ENCODE measurements at places on chromosomes 13 and 19. TPM values are rescaled to one million over a fixed set of nuclear protein-coding genes. Genes with fewer than 3 reads are reported as not detected.

DNA sequence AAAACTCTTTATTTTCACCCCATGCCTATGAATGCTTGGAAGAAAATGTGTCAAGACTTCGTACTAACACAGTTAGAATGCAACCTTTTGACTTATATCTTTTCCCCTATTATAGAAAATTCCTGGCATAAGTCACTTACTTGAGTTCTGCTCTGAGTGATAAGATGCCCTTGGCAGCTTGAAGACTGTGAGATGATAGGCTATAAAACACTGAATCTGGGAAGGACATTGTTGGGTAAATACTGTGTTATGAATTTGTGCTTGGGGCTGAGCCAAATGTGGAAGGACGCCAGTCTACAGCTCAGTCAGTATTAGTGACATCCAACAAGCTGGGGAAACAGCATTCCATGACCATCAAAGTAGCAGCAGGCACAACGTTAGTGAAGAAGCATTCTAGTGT, 368.0 kb upstream of the SGCG start:
- no peak overlapping the region for H3K4me3 ChIP-seq
- H3K27ac ChIP-seq = no peak overlapping the region
- H3K4me1 ChIP-seq = peaks cover 5% of the 10 kb centered on the region

GRCh38 chr19:1925544-1925943, 15.4 kb upstream of the CSNK1G2 start:
- H3K4me1 ChIP-seq = peaks cover 16% of the 10 kb centered on the region
- peaks cover 5% of the 10 kb centered on the region for H3K36me3 ChIP-seq
- DNase-seq = no peak
- H3K27me3 ChIP-seq = no peaks in the 10 kb centered on the region
- H3K4me3 ChIP-seq = no peak overlapping the region
- no peak overlapping the region for H3K27ac ChIP-seq

GRCh38 chr13:94243551-94243950, 235.9 kb downstream of the DCT start:
- no peaks in the 10 kb centered on the region for H3K36me3 ChIP-seq
- no peaks in the 10 kb centered on the region for H3K4me1 ChIP-seq
- no peak overlapping the region for H3K4me3 ChIP-seq
- H3K27me3 ChIP-seq = no peaks in the 10 kb centered on the region
- no peak overlapping the region for H3K27ac ChIP-seq

Gene KIR3DL2
- total RNA-seq = not detected

Gene UBE2L5
- total RNA-seq = not detected

Measured in body of pancreas (tissue), 4 donors.